ENCODE measurements at places on chromosomes 1 and 21.
A peak's percentile ranks its signal among the peaks of the same experiment; 100 is the strongest.

DNA sequence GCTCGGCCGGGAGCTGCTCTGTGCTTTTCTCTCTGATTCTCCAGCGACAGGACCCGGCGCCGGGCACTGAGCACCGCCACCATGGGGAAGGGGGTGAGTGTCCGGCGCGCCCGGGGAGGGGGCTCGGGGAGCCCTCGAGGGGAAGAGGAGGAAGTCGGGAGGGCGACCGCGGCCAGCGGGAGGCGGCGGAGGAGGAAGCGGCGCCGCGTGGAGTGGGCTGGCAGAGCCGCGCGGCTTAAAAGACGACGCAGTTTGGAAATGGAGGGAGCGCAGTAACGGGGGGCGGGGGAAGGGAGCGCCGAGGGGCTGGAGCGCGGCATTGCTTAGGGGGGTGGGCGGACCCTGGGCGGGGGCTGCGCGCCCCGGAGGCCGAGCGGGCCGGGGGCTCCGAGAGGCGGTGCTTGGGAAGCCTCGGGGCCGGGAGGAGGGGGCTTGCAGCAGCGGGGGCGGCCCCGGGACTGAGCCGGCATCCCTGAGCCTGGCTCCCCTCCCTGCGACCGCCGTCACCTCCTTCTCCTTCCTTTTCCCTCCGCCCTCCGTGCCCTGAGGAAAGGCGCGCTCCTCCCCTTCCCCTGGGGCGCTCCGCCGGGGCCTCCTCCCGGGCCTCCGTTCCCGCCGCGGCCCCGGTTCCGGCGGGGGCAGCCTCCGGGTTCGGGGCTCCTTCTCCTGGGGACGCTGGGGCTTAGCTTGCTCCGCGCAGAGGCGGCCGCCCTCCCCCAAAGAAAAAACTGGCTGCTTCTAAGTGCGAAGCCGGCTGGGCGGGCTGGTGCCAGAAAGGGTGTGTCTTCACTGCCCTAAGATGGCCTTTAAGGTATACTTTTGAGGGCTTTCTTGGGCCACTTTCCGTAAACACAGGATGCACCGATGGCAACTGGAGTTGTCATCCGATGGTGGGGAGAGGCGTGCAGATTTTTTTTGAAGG lies 648 bp downstream of the ATP1A1 start:
- DNase-seq: peak; percentile 67

DNA sequence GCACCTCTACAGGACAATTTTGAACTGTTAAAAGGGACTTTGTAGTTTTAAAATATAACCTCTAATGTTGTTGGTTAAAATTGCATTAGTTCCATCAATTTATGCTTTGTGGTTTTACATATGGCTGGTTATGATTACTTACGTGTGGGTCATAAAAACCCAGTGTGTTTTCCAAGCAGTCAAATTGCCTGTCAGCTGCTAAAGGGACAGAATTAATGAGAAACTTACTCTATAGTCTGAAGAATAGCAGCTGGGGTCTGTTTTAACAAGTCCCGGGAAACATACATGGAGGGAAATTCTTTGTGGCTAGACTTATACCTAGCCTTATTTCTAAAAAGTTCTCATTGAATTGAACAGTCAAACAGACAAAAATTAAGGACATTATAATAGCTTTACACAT lies 820.9 kb upstream of the ADGRL4 start:
- DNase-seq: no peak

GRCh38 chr1:98963064-98963758 lies 41.5 kb downstream of the PLPPR5 start:
- no peak for DNase-seq

GRCh38 chr1:115670476-115671175 lies 28.9 kb downstream of the VANGL1 start:
- DNase-seq: peak; percentile 3

DNA sequence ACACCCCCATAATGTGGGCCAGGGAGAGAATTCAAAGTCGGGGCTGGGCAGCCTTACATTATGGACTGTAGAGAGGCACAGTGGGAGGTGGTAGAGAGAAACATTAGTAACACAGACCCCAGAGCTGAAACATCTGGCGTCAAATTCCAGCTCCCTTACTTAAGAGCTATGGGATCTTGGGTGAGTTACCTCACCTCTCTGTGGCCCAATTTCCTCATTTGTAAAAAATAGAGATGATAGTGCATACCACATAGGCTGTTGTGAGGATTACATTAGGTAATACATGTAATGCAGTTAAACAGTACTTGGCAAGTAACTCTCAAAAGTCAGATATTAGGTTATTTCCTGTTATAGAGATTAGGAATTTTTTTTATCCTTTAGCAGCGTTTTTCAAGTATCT lies 160.5 kb upstream of the KIAA0040 start:
- no peak for DNase-seq
